Activated T-cell treated with anti-CD3 and anti-CD28 coated beads for 1 hour (primary cell): ENCODE measurements at places on chromosomes 2 and 18.
A peak's percentile ranks its signal among the peaks of the same experiment; 100 is the strongest.

GRCh38 chr2:135875491-135876065, 665 bp downstream of the MCM6 start:
- peak; percentile 52 for DNase-seq

DNA sequence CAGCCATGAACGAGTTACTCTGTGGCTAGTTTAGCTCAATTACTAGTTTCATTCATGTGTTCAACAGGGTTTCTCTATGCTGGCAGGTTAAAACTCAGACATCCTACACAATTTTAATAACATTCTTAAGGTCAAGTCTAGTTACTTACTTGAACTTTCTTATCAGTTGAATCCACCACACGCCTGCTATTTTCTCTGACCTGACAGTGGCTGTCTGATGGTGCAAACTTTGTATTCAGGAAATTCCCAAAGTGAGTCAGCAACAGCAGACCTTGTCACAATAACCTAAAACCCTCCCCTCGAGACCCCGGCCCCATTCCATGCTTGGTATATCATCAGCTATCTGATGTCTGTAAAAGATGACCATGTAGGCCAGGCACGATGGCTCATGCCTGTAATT, 20.8 kb upstream of the CIDEA start:
- DNase-seq: no peak

- DNase-seq: no peak
Observed at GRCh38 chr2:110863726-110864125, 131.4 kb downstream of the ACOXL start.

DNA sequence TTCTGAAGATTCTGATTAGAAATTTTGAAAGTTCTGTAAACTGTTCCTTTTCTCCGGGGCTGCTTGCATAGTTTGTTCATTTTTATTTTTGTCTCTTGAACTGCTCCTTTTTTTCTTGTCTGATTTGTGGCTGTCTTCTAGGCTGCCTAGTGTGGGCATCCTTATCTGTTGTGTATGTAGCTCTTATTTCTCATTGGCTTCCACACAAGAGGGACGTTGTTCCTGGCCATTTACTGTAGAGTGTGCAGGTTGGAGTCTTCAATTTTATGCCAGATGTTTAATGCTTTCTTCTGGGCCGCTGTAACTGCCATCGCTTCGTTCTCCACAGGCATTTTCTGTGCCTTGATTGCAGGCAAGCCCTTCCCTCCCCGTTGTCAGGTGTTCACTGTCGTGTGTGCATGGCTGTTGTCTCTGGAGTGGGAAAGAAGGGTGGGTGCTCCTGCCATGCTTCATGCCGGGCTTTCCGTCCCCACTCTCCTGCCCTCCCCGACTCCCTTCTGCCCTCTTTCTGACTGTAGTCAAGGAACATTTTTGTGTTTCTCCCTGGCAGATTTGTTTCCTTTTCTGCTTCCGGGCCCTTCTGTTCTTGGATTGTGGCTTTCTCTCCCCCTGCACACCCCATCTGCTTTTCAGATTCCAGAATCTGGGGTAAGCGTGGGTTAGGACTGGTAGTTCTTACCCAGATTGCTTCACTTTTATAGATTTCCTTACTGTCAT, 15.5 kb downstream of the CEP192 start:
- no peak for DNase-seq

DNA sequence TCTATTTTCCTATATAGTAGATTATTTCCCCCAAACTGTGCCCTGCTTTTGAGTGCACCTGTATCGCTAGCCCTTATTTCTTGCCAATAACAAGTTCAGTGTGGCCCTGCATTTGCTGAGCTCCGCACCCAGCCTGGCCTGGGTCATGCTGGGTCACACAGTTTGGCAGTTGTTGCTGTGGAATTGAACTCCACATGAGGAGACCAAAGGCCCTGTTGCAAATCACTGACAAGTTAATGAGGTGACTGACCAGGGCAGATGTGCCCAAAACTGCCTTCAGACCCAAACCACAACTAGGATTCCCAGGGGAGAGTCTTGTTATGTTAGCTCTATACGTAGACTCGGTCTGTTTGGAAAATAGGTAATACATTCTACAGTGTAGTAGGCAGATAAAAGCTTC, 31.0 kb downstream of the COL4A4 start:
- DNase-seq: no peak

GRCh38 chr2:143816916-143817315, 687.7 kb downstream of the ARHGAP15 start:
- no peak for DNase-seq

- no peak for DNase-seq
Observed at GRCh38 chr18:23629444-23629946, 33.2 kb downstream of the ANKRD29 start.

GRCh38 chr2:108870069-108870644, 83.6 kb downstream of the CCDC138 start:
- no peak for DNase-seq

DNA sequence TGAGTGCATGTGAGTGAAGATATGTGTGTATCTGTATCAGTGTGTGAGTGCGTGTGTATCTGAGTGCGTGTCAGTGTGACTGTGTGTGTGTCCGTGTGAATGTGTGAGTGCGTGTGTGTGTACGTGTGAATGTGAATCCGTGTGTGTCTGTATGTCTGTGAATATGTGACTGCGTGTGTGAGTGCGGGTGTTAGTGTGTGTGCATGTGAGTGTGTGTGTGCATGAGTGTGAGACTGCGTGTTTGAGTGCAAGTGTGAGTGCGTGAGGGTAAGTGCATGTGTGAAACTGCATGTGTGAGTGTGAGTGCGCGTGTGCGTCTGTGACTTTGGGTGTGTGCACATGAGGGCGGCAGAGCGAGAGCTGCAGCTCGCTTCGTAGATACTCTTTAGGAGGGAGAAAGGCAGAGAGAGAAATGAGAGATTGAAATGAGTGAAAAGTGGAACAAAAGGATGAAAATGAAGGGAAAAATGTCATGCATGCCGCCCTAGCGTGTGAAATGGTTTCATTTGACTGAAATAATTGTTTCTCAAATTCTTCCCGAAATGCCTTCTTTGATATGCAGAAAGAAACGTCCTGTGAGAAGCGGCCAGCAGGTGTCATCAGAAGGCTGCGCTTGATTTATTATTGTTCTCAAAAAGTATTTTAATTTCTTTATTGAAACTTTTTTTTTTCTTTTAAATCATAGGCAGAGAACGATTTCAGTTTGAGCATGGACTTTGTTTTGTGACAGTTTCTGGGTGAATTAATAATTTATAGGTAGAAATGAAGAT, 25.6 kb downstream of the ZNF407 start:
- DNase-seq: peak; percentile 12

DNA sequence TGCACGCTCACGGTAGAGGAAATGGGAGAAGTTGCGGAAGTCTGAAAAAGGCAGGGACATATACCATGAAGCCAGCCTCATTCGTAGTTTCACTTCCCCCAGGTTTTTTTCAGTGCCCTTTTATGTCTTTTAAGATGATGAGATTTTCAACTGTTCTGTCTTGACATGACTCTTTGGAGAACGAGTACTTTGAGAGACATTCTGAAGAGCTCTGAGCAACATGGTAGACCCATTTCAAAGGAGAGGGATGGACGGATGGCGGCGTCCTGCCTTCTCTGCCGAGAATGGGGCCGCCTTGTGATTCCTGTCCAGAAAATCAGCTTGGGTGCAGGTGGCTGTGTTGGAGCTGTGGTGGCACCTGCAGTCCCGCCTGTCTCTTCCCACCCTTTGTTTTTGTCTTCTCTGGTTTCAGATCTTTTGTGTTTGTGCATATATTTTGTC, 41.7 kb downstream of the SH3BP4 start:
- DNase-seq: no peak

DNA sequence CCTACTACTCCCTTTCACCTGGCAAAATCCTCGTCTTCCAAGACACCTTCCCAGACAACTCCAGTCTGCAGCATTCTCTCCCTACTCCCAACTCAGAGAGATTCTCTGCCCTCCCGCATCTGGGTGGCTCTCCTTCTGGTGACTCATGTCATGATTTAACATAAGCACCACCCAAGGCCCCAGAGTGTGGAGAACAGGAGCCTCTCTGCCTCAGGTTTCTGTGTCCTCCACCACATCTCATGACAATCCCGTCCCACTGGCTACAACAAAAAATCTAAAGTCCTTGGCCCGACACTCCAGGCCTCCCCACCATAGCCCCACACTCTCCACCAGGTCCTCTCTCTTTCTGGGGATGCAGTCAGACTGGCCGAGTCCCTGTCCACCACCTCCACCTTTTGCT, 197.1 kb downstream of the BCL11A start:
- no peak for DNase-seq

- no peak for DNase-seq
Observed at GRCh38 chr2:148814143-148814859, 60.7 kb upstream of the KIF5C start.

DNA sequence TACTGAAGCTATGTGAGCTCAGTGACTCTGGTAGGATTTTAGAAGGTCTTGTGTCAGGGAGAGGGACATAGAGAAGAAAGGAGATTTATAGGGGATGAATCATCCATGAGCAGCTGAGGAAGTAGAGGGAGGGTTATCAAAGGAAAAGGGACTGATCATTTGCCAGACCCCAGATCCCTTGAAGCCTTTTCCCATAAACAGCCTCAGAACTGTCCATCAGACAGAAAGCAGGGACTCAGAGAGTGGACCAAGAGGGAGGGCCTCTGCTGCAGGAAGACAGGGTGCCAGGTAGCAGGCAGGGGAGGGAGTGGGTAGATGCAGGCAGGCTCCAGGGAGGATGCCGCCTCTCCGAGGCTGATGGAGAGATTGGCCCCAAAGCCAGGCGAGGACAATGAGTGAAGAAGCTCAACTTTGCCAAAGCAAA, 133.9 kb downstream of the TNS1 start:
- no peak for DNase-seq

GRCh38 chr2:106554411-106554810, 67.2 kb downstream of the CD8B2 start:
- no peak for DNase-seq

- DNase-seq: no peak
Observed at GRCh38 chr2:175690113-175690837, 311.8 kb downstream of the LNPK start.

DNA sequence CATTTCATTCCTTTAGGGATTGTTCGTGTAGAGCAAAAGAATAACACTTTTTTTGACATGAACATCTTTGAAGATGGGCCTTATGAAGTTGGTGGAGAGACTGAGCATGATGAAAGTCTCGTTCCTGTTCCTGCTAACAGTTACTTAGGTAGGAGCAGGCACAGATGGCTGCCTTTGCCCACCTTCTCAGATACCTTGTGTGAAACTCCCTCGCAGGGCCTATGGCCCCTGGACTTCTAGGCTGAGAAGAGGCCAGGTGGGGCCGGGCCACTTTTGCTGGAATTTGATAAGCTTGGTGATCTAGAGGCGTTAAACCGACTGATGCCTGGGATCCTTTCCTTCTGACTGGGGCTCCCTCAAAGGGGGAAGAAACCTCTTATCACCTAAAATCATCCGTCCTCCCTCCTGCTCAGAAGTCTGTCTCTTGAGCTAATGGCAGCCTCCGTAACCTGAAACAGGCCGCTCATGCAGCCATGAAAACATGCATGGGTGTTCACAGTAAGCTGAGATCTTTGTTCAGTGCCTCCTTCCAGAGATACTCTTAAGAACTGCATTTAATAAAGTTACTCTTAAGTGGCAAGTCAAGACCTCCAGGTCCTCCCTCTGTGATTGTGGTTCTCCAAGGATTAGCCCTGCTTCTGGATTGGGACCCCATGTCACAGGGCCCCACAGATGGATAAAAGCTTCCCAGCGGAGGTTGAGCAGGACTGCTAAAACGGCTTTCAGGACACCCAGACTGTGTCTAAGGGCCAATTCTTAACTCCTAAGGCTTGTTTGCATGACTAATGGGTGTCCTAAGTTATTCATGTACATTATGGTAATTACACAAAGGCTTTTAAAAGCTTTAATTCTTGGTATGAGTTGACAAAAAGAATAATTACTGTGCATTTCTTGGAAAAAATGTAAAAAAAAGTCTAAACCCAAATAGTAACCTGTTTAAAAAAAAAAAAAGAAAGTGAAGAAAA, 43.9 kb downstream of the ITGA6 start:
- DNase-seq: no peak

GRCh38 chr2:190628591-190629319, 20.1 kb upstream of the NAB1 start:
- no peak for DNase-seq

GRCh38 chr2:235149240-235149659, 197.4 kb downstream of the SH3BP4 start:
- DNase-seq: no peak

DNA sequence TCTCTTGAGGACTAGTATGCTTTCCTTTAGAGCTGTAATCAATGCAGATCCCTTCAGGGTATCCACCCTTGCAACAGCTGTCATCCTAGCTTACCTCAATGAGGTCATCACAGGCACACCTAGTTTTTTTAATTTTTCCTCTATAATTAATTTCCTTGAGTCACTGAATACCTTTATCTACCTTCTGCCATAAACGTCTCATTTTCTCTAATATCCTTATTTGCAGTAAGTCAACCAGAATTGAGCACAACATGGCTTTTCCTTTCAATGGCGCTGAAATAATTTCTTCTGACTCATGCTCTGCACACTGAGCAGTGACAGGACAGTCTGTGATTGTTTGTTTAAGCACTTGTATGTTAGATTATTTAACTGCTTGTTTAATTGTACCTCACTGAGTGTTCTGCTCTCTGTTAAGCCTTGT, 49.4 kb downstream of the ETAA1 start:
- DNase-seq: no peak

DNA sequence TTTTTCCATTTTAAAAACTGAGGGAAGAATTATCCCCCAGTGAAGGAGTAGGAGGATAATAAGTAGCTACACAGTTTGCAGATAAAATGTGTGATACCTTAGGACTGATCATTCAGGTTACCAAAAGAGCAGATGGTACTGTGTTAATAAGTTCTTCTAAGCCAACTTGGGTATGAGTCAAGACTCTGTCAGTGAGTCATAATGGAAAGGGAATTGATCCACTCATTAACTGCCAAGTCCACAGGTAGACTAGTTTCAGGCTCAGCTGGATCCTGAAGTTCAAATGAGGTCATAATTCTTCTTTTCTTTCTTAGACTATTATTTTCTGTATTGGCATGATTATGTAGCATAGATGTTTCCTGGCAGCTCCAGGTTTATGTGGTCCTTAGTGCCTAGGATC, 142.4 kb upstream of the ALPP start:
- DNase-seq: no peak

DNA sequence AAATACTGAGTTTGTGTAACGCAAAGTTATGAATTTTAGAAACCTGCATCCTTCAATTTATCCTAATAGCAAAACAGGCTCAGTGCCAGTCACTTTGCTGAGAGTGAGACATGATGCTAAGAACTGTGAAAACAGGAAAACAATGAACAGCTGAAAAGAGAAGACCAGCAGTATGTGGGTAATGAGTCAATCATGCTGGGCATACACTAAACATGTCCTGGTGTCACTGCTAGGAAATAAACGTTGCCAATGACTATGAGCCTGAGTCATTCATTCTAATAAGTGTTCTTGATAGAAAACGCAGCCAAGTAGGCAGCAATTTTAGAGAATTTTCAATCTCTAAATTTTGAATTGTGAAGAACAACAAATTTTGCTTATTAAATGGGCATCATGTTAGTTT, 237.3 kb downstream of the GALR1 start:
- DNase-seq: no peak

- no peak for DNase-seq
Observed at GRCh38 chr18:3869848-3870247, 419.9 kb downstream of the TGIF1 start.

- DNase-seq: no peak
Observed at GRCh38 chr2:157839822-157840221, 36.3 kb downstream of the ACVR1 start.
